Activated CD4-positive, alpha-beta memory T cell treated with anti-CD3 and anti-CD28 coated beads, Interleukin-2, amount 10 ng/mL, durations not matched to agents 7 days and 5 days (primary cell): ENCODE measurements at places on chromosomes 1 and 21.

GRCh38 chr21:17340081-17340480, 172.8 kb upstream of the CXADR start:
- DNase-seq, result no peak

- peak; percentile 44 for DNase-seq
Measured at GRCh38 chr1:15272009-15272781, 25.2 kb downstream of the FHAD1 start.

DNA sequence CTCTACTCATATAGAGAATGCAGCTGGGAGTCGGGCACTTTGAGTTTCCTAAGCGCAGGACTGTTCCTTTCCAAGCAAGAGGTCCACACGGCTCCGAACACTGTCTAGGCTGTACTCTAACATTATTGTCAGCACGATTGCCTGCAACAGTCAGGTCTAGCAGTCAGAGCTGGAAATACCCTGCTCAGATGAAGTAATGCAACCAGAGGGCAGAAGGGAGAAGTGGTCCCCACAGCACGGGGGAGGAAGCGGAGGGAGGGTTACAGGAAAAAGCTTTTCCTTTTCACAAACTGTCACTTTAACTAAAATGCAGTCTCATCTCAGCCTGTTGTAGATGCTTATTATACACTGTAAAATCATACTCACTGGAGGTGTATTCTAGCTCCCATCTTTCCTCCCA, 98.9 kb upstream of the SLC44A3 start:
- no peak for DNase-seq

- DNase-seq, result no peak
Measured at GRCh38 chr1:199758626-199759255, 268.8 kb upstream of the NR5A2 start.

DNA sequence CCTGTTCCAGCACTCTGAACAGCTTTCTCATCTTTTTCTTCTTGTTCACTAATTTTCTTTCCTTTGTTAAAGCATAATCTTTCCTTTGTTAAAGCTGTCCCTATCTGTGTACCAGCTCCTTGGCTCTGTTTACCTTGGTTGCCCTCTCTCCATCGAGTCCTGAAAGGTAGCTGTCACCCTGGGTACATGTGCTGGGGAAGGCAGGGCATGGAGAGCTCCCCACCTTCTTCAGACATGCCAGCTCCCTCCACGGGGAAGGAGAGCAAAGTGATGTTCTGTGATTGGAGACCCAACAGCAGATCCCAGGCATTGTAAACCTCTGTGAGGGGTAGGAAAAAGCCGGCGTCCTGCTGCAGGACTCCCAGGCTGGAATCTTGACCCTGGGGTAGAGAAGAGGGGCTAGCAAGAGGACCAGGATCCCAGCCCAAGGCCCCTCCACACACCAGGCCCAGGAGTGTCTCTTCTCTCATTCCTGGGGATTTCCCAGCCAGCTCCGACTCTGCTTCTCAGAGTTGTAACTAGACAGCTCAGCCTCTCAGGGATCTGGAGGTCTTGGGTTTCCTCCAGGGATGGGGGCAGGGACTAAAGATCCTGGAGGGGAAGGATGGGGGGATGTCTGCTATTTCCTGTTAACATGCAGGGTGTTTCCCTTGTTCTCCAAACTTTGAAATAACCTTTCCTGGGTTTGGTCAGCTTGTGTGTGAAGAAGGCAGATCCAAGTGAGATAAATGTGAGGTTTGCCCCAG, 34.4 kb downstream of the TMCC2 start:
- no peak for DNase-seq
